SK-N-MC (cell line): ENCODE measurements at places on chromosomes 5 and 9.

- no peak for DNase-seq
Measured at GRCh38 chr9:89871871-89872331, 267.1 kb downstream of the GADD45G start.

DNA sequence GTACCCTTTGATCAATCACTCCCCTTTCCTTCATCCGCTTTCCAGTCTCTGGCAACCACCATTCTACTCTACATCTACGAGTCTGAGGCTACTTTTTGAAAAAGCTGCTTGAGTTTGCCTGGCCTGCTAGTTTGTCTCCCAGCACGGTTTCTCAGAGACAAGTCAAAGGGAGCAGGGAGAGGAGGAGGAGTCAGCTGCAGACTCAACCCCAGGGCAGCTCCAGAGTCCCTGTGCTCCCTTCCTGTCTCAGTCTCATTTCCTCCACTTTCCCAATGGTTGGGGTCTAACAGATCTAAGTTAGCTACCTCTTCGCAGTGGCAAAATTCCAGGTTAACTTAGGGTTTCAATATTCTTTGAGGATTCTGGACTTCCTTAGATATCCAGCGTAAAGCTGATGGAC lies 80.0 kb upstream of the PCA3 start:
- DNase-seq, result no peak

DNA sequence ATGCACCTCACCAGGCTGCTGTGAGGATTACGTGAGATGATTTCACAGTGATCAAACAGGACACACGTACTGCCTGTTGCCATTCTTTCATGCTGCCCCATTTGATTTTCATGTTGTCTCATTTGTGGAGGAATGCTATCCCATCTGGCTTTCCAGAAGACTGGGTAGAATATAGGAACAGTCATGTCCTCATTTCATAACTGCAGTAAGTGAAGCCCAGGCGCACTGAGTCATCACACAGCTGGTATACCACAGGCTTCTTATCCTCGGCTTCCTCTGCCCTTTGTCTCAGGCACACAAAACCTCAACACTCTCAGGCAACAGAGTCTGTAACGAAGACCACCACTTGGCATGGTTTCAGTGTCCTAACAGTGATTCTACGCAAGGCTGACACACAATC lies 62.3 kb downstream of the LHFPL2 start:
- no peak for DNase-seq

GRCh38 chr9:4370501-4370900 lies 70.6 kb upstream of the GLIS3 start:
- DNase-seq, result no peak

GRCh38 chr9:107740088-107740980 lies 250.8 kb upstream of the KLF4 start:
- DNase-seq, result no peak

- no peak for DNase-seq
Measured at GRCh38 chr5:646396-647201, 34.5 kb downstream of the CEP72 start.

GRCh38 chr9:105332471-105332870 lies 88.0 kb downstream of the SLC44A1 start:
- no peak for DNase-seq

- no peak for DNase-seq
Measured at GRCh38 chr9:115360122-115360521, 242.2 kb upstream of the TNC start.

GRCh38 chr5:82018462-82018861 lies 46.6 kb downstream of the ATG10 start:
- DNase-seq, result no peak

- DNase-seq, result no peak
Measured at GRCh38 chr5:70440-70839, 21.5 kb upstream of the PLEKHG4B start.

GRCh38 chr9:95735701-95736100 lies 139.8 kb upstream of the ERCC6L2 start:
- no peak for DNase-seq

GRCh38 chr5:163564321-163564938 lies 59.0 kb downstream of the MAT2B start:
- peak; percentile 42 for DNase-seq

GRCh38 chr5:32714836-32715235 lies 3.7 kb downstream of the NPR3 start:
- no peak for DNase-seq

- no peak for DNase-seq
Measured at GRCh38 chr9:92647671-92648473, 22.1 kb downstream of the IPPK start.

- DNase-seq, result no peak
Measured at GRCh38 chr9:2764353-2764752, 47.0 kb downstream of the KCNV2 start.

DNA sequence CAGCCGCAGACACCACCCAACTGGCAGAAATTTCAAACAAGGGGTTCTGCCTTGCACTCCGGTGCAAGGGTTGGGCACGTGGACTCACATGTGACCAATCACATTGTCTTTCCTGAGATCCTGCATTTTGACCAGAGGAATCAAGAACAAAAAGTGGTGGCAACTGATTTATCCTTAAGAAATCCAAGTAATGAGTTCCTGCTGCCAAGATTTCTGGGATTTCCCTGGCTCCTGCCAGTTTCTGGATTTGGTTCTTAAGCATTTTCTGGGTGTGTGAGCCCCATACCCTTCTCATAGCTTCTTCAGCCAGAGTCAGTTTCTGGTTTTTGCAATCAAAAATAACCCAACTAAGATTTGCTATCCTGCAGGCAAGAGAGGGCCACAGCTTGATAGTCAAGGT lies 17.4 kb upstream of the KCNIP1 start:
- DNase-seq, result no peak

- no peak for DNase-seq
Measured at GRCh38 chr5:172887692-172888091, 53.6 kb downstream of the ERGIC1 start.

DNA sequence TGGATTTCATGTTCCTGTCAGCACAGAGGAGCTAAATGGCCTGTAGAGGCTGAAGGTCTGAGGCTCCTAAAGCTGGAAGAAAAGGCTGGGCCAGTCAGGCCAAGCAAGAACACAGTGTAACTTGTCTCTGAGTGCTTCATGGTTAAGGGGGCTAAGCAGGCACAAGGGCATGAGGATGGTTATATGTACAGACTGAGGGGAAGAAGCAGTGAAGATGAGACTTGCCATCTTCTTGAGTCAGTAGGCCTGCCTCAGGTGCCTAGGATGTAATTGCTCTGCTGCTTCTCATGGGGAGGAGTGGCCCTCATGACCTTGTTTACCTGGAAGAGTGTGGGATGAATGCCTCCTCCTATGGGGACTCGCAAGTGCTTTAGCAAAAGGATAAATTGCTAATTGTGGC lies 8.7 kb upstream of the PSMD5 start:
- DNase-seq, result no peak
